ENCODE measurements at places on chromosomes 2 and 18.
A peak's percentile ranks its signal among the peaks of the same experiment; 100 is the strongest.

DNA sequence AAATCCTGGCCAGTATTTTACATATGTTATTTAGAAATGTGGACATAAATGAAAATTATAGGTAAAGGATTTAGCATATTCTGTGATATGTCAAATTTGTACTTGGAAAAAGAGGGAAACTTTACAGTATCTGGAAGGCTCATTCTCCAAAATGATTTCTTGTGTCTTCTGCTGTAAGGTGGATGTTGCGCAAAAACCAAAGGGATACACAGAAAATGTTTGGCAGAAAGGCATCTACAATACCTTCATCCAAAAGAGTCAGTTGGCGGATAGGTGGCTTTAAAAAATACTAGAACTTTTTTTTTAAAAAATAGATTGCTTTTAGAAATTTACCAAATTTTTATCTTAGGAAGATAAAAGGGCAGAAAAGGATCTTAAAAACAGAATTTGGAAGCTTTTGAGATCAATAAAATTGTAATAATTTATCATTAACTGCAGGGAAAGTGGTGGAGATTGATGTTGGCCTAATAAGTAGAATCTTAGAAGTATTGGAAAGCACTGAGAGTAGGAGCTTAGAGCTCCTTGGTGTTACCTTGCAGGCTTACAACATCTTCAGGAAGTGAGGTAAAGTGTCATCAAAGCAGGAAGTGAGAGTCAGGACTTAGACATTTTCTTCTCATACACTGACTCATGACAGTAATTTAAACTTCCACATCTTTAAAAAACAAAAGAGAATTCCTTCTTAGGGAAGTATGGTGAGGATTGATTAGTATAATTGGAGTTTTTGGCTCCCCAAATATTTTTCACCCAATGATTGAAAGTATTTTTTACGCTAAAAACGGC lies 2.1 kb downstream of the NABP1 start:
- peak; percentile 82 for DNase-seq

GRCh38 chr2:150690870-150691269 lies 203.4 kb upstream of the RND3 start:
- no peak for DNase-seq

GRCh38 chr2:241324775-241325174 lies 9.1 kb downstream of the SEPTIN2 start:
- DNase-seq, result no peak

DNA sequence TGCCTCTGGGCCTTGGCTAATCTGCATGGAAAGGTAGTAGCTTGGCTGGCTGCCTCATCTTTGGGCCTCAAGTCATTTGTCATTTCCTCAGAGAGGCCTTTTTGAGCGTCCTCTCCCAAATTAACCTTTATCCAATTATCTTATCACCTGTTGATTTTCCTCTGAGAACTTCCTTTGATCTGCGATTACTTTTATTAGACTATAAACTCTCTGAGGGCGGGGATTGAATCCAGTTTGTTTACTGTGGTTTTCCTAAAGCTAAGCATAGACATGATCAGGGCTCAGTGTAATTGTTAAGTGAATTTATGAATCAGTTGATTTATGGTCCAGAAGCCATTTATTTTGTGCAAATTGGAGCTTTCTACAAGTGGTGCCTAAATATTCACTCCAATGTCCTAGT lies 7.5 kb downstream of the RPE start:
- no peak for DNase-seq

GRCh38 chr2:140851258-140851981 lies 1279.4 kb downstream of the LRP1B start:
- peak; percentile 8 for DNase-seq

GRCh38 chr2:86622519-86623042 lies 1.1 kb downstream of the RNF103 start:
- DNase-seq, result no peak

- no peak for DNase-seq
Observed at GRCh38 chr2:151766437-151767153, 32.3 kb upstream of the NEB start.

- peak; percentile 16 for DNase-seq
Observed at GRCh38 chr2:127942002-127942401, 56.2 kb upstream of the AMMECR1L start.

DNA sequence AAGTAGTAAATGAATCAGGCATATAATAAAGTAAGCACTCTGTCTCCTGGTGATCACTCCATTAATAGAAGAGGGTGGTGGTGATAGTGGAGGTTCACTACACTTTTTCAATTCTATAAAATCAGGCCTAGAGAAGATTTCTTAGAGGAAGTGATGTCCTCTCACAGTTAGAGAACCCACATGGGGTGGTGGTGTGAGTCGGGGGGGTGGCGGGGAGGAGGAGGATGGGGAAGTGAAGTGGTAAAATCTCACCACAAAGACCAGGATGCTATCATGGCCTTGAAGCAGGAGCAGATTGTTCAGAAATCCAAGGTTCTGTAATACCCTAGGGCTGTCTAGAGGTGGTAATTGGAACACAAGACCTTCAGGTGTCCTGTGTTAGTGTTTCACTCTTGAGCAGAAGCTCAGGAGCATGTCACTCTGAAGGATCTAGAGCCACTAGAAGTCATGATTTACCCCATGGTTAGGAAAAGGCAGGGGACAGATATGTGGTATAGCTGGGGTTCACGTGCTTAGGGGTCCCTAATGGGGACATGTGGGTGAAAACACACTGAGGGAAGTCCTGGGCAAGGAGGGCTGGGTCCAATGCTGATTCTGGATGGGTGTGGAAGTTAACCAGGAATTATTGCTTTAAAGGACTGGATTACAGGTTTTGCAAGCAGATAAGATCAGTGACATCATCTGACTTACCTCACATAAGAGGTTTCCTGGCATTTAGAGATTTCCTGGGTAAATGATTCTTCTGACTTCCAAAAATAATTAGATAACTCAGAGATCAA lies 31.0 kb downstream of the RNF125 start:
- DNase-seq, result peak; percentile 1

DNA sequence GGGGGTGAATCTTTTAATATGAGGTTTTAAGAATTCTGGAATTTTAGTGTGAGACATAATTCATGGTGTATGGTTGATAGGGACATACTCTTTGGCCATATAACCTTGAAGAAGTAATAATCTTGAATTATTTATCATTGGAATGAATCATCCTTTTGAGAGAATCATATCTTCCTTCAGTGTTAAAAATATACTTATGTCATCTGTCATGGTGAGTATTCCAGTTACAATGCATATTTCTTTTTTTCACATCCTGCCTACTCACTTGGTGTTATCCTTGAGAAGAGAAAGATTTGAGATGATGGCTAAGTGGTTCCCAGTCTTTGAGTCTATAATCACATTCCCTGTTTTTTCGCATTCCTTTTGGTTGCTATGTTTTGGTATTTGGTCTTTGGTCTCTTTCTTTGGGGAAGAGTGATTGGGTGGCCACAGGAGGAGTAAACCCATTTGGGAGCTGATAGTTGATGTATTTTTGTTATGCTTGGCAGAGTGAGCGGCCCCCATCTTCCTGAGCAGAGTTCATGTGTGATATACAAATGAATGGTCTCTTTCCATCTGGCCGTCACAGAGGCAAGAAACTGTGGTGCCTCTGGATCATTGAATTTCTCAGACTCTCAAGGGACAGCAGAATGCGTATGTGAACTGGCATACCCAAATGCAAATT lies 21.6 kb downstream of the ASAP2 start:
- DNase-seq, result peak; percentile 71

GRCh38 chr2:23413641-23414040 lies 28.7 kb downstream of the KLHL29 start:
- no peak for DNase-seq

DNA sequence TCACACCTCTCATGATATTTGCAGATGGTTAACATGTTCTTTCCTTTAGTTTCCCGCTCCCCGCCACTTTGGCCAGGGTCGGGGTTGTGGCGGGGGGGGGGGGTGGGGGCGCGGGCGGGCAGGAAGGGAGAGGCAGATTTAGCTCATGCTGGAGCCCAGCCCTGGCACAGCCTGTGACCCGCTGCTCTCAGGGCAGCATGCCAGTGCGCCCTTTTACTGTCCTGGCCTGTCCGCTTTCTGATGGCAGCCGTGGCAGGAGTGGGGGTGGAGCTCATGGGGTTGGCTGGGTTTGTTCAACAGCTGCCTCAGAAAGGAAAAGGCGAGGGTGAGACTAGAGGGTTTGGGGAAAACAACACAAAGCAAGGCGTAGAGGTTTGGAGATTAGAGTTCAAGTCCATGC lies 56.1 kb downstream of the TNP1 start:
- DNase-seq, result no peak

- DNase-seq, result peak; percentile 70
Observed at GRCh38 chr2:221492636-221493035, 79.5 kb downstream of the EPHA4 start.

- DNase-seq, result peak; percentile 46
Observed at GRCh38 chr2:178244777-178245176, 50.5 kb downstream of the OSBPL6 start.

DNA sequence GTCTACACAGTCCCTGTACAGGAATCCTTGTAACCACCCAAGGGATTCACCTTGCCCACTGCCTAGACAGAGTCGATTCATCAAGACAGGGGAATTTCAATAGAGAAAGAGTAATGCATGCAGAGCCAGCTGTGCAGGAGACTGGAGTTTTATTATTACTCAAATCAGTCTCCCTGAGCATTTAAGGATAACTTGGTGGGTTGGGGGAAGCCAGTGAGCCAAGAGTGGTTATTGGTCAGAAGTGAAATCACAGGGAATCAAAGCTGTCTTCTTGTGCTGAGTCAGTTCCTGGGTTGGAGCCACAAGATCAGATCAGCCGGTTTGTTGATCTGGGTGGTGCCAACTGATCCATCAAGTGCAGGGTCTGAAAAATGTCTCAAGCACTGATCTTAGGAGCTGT lies 17.8 kb upstream of the FAM98A start:
- DNase-seq, result no peak

GRCh38 chr18:49025426-49025766 lies 74.6 kb upstream of the SMAD7 start:
- DNase-seq, result no peak

DNA sequence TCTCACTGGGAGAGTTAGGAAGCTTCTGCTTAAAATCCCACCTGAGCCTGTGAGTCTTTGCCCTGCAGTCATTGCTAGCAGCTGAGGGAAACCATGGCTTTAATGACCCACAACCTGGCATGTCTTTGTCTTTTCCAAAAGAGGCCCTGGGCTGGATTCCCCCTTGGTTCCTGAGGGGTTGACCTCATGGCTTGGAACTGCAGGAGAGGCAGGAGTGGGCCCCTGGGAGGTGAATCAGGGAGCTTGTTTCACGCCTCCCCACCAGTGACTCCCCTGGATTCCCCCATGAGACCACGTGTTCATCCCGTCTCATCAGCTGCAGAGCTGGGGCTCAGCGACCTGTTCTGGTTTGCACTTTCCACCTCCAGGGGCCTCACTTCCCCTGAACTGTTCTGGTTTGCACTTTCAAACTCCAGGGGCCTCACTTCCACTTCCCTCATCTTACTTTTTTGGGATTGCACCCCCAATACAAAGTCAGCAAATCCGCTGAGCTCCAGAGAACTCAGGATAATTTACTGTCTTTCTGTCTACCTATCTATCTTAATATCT lies 58.5 kb upstream of the TMEM18 start:
- no peak for DNase-seq

GRCh38 chr2:206978746-206979145 lies 39.4 kb downstream of the CPO start:
- DNase-seq, result peak; percentile 59

- DNase-seq, result peak; percentile 27
Observed at GRCh38 chr2:27903649-27904404, 13.3 kb downstream of the BABAM2 start.

DNA sequence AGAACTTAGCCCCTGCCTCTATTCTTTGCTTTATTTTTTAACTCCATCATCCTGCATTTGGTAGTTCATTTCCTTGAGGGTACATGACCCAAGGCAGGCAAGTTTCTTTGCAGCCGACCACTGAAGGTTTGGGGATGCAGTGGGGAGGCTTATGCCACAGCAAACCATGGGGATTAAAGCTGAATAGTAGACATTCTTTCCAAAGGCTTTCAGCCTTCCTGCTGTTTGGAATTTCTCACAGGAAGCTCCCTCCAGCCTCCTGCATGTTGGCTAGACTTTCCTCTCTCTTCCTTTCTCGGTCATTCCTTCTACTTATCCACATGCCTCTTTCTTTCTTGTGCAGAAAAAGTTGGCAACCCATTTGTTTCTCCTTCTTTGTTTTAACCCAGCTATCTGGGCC lies 77.3 kb downstream of the SOCS6 start:
- DNase-seq, result peak; percentile 77

GRCh38 chr2:142881619-142882018 lies 4.2 kb downstream of the KYNU start:
- no peak for DNase-seq

Data from fibroblast of upper back skin (primary cell).